ENCODE measurements at places on chromosomes 13 and 19.

GRCh38 chr13:59674616-59675015, 489.1 kb downstream of the DIAPH3 start:
- peak; percentile 16 for DNase-seq

GRCh38 chr13:63297163-63297562, 1881.5 kb upstream of the PCDH20 start:
- DNase-seq = no peak

- DNase-seq = no peak
These were observed 3.0 kb downstream of the ZMYM2 start for GRCh38 chr13:19961489-19961888.

GRCh38 chr13:110351636-110352420, 44.7 kb downstream of the COL4A2 start:
- no peak for DNase-seq

GRCh38 chr19:18266771-18267686, 7.2 kb downstream of the IQCN start:
- no peak for DNase-seq

- DNase-seq = no peak
These were observed 26.4 kb upstream of the FAM216B start for GRCh38 chr13:42754801-42755510.

GRCh38 chr13:19862481-19863313, 752 bp downstream of the ZMYM5 start:
- peak; percentile 14 for DNase-seq

- peak; percentile 84 for DNase-seq
These were observed 447.4 kb downstream of the EFNB2 start for GRCh38 chr13:106088085-106088484.

DNA sequence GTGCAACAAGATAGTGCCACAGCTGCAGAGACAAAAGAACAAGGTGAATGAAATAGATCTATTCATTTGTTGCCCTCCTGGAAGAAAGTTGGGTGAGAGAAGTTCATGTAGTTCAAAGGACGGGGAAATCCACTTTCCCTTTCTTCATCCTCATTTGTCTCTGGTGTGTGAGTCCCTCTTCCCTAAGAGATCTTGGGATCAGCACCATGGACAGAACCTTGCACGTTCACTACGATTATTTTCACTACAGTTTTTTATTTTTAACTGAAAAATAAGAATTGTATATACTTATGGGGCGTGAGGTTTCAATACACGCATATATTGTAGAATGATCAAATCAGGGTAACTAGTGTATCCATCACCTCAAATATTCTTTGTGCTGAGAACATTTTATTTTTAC, 29.2 kb downstream of the NLRP5 start:
- no peak for DNase-seq

DNA sequence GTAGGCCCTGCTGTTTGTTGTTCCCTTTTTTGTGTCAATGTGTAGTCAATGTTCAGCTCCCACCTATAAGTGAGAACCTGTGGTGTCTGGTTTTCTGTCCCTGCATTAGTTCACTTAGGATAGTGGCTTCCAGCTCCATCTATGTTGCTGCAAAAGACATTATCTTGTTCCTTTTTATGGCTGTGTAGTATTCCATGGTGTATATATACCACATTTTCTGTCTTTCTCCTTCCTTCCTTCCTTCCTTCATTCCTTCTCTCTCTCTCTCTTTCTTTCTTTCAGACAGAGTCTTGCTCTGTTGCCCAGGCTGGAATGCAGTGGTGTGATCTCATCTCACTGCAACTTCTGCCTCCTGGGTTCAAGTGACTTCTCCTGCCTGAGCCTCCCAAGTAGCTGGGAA, 21.0 kb downstream of the CYP2A6 start:
- no peak for DNase-seq

Measured in fibroblast of upper back skin (primary cell).